M059J (cell line): ENCODE measurements at places on chromosomes 3 and 15.

- peak; percentile 29 for DNase-seq
Observed at GRCh38 chr15:77819851-77820728, 187.4 kb upstream of the LINGO1 start.

GRCh38 chr3:56771376-56771775 lies 30.4 kb downstream of the ARHGEF3 start:
- no peak for DNase-seq

DNA sequence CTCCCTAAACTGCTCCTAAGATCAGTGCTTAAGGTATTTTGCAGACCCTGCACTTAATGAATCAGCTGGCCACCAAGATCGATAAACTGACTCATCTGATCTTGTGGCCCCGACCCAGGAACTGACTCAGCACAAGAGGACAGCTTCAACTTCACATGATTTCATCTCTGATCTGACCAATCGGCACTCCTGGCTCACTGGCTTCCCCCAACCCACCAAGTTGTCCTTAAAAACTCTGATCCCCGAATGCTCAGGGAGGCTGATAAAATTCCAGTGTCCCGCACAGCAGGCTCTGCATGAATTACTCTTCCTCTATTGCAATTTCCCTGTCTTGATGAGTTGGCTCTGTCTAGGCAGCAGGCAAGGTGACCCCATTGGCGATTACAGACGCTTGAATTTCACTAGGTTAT lies 13.5 kb downstream of the HTR3E start:
- DNase-seq = peak; percentile 81

- DNase-seq = no peak
Observed at GRCh38 chr15:80099241-80099640, 39.8 kb downstream of the ZFAND6 start.

DNA sequence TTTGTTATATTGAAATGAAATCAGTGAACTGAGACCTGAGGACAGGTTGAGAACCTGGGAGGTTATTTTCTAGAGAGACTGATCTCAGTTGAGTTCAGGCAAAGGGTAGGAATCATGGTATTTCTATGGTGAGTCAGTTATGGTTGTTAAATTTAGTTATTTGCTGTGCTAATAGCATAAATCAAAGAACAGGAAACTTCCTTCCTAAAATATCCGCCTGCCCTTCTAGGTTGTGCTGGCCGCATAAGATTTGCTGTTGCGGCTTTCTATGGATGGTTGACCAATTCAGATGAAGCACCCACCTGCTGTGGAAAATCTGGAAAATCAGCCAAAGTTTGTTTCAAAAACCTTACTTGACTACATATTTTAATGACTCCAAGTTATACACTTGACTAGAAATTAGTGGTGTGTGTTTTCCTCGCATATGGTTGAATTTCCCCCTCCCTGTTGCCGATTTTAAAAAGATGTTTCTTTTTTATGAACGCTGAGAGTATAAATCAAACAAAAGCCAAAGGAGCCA lies 52.6 kb downstream of the PLCL2 start:
- no peak for DNase-seq

- no peak for DNase-seq
Observed at GRCh38 chr15:66574596-66574950, 8.8 kb upstream of the LCTL start.

GRCh38 chr3:9846231-9846630 lies 2.4 kb upstream of the RPUSD3 start:
- DNase-seq = no peak

- DNase-seq = no peak
Observed at GRCh38 chr3:28406241-28406640, 57.6 kb upstream of the AZI2 start.

GRCh38 chr15:52642386-52643361 lies 36.5 kb downstream of the ATOSA start:
- peak; percentile 72 for DNase-seq

DNA sequence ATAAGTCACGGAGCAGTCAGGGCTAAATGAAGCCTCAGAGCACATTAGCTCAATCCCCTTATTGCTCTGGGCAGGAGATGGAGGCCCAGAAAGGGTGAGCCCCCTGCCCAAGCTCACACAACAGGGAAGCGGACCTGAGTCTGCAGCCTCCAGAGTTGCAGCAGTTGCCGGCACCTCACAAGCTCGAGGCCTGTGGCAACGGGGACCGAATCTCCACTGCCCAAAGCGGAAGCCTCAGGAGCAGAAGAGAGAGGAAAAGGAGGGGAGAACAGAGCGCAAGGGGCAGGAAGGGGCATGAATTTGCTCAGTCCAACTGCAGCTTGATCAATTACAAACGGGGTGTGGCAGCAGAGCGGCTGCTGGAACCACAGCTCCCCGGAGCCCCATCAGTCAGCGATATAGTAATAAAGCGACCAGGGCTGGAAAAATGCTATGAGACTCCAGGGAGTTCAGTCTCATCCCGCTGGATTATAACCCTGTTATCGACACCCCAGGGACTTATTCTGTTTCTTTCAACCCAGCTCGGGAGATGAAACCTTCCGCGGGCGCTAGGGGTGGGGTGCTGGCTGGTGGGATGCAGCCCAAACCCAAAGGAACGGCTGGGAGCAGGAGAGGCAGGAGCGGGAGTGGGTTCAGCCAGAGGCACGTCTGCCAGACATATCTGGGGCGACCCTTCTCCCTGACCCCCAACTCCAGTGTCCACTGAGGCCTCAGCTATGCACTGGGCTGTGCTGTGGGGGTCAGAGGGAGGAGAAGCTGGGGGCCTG lies 219.7 kb upstream of the LINGO1 start:
- DNase-seq = no peak

GRCh38 chr3:139113993-139114375 lies 69.3 kb upstream of the PRR23C start:
- DNase-seq = no peak

- peak; percentile 13 for DNase-seq
Observed at GRCh38 chr15:57961919-57962318, 103.6 kb downstream of the ALDH1A2 start.

- peak; percentile 54 for DNase-seq
Observed at GRCh38 chr3:23662079-23662617, 143.6 kb upstream of the UBE2E1 start.

DNA sequence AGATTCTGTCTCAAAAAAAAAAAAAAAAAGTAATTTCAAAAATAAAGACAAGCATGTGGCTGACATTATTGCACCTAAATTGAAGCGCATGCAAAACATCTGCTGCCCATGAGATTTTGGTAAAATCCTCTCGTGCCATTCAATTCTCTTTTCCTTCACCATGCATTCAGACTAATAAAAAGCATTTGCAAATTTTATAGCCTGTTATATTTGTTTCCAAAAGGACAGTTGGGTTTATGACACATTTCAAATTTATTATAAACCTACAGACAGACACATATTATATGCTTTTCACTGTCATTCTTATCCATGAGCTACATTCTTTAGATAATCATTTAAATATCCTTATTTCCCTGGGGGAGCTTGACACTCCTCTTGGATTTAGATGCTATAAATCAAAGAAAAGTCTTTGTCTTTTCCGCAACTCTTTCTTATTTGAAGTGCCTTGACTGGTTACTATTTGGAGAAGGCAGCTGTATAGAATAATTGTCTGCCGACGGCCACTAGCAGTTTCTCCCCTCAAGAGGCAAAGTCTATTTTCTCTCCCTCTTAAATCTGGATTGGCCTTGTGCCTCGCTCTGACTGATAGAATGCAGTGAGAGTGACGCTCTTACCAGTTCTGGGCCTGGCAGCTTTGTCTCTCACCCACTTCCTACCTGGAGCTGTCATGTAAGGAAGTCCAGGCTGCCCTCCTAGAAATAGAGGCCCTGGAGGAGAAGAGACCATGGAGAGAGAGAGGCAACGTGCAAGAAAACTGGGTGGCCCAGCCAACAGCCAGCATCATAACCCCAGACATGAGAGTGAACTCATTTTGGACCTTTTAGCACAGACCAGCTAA lies 6.8 kb upstream of the LRIG1 start:
- no peak for DNase-seq

- DNase-seq = no peak
Observed at GRCh38 chr15:39622660-39623516, 42.0 kb downstream of the THBS1 start.

GRCh38 chr3:194306771-194307640 lies 44.1 kb downstream of the CPN2 start:
- no peak for DNase-seq

GRCh38 chr3:128707928-128708494 lies 18.0 kb upstream of the RAB7A start:
- no peak for DNase-seq

DNA sequence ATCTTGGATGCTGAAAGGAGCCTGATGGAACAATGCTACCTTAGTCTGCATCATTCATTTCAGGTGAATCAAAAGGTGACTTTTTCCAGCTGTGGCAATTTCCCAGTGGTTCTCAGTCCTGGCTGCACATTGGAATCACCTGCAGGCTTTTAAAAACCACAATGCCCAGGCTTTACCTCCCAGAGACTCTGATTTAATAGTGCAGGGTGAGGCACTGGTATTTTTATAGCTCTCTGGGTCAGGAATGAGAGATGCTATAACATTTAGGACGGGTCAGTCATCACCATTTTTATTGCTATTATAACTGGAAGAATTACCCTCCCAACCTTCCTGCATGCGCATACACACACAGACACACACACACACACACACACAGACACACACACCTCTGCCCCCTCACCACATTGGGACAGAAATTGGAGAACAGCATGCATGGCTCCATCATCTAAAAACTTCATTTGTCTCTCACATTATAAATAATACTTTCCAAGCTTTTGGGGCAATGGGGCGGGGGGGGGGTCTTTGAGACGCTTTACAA lies 41.1 kb downstream of the LARP6 start:
- peak; percentile 74 for DNase-seq
